NCI-H2107 (cell line): ENCODE measurements at places on chromosomes 5 and 9.

GRCh38 chr5:82349652-82350051 lies 71.5 kb upstream of the RPS23 start:
- no peak for DNase-seq

DNA sequence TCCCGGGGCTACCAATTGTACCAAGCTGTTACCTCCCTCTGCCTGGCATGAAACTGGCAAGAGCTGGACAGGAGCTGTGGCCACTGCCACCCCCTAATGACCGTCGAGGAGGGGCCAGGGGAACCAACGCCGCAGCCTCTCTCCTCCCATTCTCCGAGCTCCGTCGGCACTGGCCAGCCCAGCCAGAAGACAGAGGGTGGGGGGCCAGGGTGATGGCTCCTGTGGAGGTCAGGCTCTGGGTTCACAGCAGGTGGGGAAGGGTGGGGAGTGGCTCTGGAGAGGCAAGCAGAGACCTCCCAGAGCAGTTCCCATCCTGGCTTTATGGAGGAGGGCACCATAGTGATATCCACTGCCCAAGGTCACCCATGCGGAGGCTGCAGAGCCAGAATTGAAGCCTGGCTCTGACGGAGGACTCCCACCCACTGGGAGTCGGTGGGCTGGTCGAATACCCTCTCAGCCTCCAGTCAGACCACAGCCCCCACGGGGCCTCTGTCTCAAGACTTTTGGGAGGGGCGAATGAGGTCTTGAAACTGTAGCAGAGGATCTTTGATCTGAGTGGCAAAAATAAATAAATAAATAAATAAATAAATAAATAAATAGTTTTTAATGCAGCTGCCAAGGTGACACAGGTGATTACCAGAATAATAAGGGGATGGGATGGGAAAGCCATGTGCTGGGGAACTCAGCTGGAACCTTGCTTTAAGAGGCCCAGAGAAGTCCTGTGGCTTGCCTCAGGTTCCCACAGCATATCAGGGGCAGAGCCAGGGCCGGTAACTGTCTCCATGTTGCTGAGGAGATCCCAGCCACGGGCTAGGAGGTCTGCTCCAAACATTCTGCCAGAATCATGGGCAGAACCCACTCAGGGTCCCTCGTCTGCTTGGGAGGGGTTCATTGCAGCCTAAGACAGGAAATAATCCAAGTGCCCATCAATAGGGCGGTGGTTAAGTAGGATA lies 42.5 kb upstream of the NEURL1B start:
- no peak for DNase-seq

DNA sequence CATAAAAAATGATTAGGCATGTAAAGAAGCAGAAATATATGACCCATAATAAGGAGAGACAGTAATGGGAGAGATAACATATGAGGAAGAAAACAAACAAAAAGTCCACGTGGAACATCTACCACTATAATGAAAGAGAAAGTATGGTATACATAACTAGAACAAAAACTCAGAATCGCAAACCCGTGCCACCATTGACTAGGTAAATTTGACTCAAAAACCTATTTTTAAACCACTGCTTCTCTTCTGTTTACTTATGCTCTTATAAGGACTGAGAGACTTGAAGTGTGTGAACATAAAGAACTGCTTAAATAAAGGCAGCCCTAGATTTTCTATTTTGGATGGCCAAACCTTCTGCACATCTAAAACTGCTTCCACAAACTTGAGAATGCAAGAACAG lies 330.7 kb downstream of the CAAP1 start:
- no peak for DNase-seq

GRCh38 chr9:105908069-105908468 lies 213.7 kb downstream of the TMEM38B start:
- DNase-seq = no peak

GRCh38 chr5:79774171-79774854 lies 84.7 kb downstream of the CMYA5 start:
- no peak for DNase-seq

- DNase-seq = no peak
Measured at GRCh38 chr5:128538250-128539037, 399 bp upstream of the FBN2 start.
